ENCODE measurements at places on chromosomes 7 and 10. TPM values are rescaled to one million over a fixed set of nuclear protein-coding genes. Genes with fewer than 3 reads are reported as not detected.
A peak's percentile ranks its signal among the peaks of the same experiment; 100 is the strongest.

DNA sequence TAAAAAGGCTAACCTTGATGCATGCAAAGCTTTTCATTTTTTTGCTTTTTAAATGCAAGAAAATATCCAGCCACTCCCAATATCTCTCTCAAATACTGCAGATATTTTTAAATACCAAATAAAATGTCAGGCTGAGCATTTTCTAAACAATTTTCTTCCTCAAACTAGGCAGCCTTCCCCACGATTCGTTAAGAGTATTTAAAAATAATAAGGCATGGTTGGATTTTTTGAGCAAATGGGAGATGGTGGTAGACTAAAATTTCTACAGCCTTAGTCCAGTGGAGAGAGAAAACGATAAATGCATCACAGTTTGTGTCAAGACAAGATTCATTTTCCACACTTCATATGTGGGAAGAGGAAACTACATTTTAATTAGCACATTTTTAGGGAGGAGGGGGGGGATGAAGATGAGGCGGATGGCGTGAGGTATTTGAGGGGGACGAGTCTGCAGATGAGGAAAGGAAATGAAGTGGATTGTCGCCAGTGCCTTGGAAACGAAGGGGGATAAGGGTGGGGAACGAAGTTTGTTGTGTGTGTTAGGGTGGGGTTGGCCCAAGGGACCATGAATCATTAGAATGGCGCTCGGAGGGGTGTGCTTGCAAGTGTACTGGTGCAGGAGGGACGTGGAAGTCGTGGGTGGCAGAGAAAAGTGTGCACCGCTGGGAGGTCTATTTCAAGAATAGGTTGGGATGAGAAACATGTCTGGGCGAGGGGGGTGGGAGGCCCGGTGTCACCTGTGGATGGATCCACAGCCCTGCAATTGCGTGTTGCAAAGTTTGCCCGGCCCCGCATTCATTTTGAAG is 1.2 kb upstream of the ADD3 start:
- peak; percentile 69 for DNase-seq

- no peak for DNase-seq
Measured at GRCh38 chr7:149546331-149546730, 48.7 kb upstream of the ZNF746 start.

DNA sequence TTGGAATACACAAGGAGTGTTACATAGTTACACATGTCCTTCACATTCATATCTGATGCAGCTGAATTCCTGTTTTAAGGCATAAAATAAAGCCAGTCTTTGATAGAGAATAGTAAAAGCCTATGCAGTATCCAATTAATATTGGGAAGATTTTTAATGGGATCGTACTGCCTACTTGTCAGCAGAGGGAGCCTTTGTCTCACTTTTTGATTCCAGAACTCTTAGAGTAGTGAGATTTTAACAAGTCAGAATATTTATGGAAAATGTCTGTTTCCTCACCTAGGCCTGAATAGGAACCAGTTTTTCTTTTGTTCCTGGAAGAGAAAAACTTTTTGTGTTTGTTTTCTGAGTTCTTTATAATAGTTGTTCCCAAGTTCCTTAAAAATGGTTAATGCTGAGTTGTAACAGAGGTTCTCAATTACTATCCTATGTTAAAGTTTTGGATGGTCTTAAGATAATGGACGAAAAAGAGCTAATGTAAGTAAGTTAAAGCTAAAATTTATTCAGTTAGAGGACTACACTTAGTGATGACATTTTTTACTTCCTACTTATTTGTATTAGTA is 114.0 kb downstream of the BBS9 start:
- peak; percentile 49 for DNase-seq

- DNase-seq: peak; percentile 62
Measured at GRCh38 chr7:2299131-2299829, 15.0 kb downstream of the SNX8 start.

SPDYE11 gene
- polyA plus RNA-seq: 0.20 TPM
